ENCODE measurements at places on chromosomes 4 and X.

DNA sequence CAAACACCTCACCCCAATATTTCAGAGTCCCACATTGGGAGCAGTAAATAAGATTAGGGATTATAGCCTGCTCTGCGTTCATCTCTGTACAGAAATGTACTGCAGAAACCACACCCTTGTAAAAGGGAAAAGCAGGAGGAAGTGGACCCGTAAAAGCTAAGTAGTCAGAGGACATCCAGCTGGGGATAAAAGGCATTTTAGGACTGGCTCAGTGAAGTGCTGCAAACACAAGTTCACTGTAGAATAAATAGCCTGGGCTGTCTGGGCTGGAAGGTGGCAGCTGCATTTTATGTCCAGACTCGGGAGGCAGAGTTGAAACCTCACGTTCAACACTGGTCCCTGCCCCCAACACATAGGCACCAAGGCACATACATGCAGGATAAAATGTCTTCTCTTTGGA is 178.7 kb upstream of the FAT1 start:
- peak; percentile 6 for DNase-seq

GRCh38 chrX:27706526-27706925 is 101.3 kb upstream of the MAGEB10 start:
- DNase-seq: no peak

DNA sequence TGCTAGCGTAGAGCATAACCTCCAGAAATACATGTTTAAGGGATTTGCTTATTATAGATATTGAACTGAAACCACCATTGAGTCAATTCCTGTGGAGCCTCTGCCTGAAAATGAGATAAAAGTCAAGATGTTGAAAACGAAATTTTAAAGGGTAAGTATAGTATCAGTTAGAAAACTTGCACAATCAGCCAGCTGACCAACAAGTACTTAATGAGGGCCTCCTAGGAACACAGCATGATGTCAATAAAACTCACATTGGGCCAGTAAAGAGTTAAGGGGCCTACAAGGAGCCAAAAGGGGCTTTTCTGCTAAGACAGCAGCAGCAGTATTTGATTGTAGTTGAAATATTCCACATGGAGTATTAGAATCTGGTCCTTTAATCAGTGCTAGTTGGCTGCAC is 314.1 kb upstream of the PPARGC1A start:
- DNase-seq: no peak

- no peak for DNase-seq
Observed at GRCh38 chr4:1178300-1179088, 6.1 kb upstream of the SPON2 start.

DNA sequence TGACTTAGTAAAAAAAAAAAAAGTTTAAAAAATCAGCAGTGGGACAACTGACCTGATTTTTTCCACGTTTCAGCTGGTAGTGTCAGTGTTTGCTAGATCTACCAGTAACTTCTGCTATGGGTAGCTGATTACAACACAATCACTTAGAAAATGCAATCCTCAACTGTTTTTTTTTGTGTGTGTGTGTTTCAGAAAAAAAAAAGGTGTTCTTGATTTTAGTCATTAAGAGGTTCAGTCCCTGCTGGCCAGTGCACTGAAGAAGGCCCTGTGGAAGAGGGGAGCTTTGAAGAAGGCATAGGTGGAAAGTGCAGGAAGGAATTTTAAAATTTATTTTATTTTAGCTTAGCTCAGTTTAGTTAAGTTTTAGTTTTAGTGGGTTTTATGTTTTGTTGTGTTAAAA is 46.9 kb downstream of the SH2D1A start:
- DNase-seq: no peak

GRCh38 chr4:92317047-92317446 is 13.3 kb downstream of the GRID2 start:
- DNase-seq: no peak

GRCh38 chr4:56739066-56739777 is 58.1 kb upstream of the HOPX start:
- no peak for DNase-seq

DNA sequence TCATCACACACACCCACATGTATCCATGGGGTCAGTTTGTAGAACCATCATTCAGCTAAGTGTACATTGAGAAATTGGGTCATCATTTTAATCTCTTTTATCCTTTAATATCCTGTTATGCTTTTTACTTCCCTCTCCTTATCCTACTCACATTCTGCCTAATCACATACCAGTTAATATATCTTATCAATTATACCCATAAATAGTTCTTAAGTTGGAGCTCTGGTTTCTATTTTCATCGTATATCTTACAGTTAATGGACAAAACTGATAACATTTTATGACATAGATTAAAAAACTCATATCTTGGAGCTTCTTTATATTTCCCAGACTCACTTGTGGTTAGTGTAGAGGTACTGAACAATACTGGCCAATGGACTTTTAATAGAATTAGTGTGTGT is 729.5 kb upstream of the LCORL start:
- DNase-seq: no peak

DNA sequence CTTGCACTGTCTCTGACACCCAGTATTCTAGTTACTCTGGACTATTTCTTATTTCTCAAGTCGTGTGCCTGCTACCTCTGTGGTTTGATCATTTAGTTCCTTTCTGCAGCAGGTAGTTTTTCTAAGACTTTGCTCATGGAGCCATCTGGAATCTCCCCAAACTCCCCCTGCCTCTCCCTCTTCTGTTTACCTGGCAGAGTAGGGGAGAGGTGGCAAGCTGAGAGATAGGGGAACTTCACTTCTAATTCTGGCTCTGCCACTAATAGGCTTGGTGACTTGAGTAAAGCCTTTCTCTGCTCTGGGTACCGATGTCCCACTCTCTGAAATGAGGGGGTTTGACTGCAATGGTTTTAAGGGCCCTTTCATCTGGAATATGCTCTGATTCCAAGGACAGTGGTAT is 141.3 kb downstream of the CPEB2 start:
- DNase-seq: no peak

DNA sequence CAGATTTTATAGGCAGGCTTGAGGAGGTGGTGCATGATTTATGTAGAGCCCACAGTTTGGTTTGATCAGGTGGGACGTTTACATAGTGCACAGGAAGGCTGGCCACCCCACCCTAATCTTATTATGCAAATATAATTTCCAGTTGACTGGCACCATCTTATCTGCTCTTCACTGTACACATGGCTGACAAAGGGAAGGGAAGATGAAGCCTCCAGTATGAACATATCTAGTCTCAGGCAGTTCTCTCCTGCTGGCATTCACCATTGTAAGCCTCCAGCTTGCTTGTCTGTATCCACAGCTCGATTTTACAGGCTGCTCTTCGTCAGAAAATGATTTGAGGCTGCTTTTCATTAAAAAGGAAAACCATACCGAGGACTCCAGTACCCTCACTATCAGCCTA is 278.3 kb downstream of the TECRL start:
- DNase-seq: no peak

DNA sequence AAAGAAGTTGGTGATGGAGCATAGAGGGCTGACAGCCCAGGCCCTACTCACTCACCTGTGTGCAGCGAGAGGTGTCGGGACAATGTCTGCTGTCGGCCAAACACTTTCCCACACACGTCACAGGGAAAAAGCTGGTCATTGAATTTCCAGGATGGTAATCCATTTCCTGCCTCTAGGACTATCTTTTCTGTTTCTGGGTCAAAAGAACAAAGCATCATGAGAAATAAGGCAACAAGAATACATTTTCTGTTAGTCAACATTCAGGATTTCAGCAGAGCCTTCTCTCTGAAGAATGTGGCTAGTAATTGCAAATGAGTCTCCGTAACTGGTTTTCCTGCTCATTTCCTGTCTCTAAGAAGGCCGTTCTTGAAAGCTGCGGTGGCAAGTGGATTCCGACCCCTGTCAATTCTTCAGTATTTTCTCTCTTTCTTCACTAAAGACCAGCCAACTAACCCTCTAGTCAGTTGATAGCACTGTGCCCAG is 99.4 kb downstream of the C4orf51 start:
- DNase-seq: no peak

GRCh38 chr4:89352541-89352940 is 44.9 kb upstream of the GPRIN3 start:
- DNase-seq: no peak

- DNase-seq: no peak
Observed at GRCh38 chrX:39430551-39430950, 629.3 kb downstream of the MID1IP1 start.

All from Kasumi-1 (cell line).